ENCODE measurements at places on chromosomes 13 and 19.

- H3K27me3 ChIP-seq = peaks cover 9% of the 10 kb centered on the region
- no peaks in the 10 kb centered on the region for H3K36me3 ChIP-seq
- no peaks in the 10 kb centered on the region for H3K4me1 ChIP-seq
- no peak for DNase-seq
Measured at GRCh38 chr13:41402691-41403511, 54.4 kb upstream of the RGCC start.

GRCh38 chr13:28744091-28744536, 25.3 kb upstream of the SLC46A3 start:
- H3K27ac ChIP-seq = no peak overlapping the region
- no peak for DNase-seq
- no peaks in the 10 kb centered on the region for H3K4me1 ChIP-seq
- H3K27me3 ChIP-seq = peaks cover 2% of the 10 kb centered on the region

- no peak for DNase-seq
- H3K27ac ChIP-seq = no peak overlapping the region
- no peaks in the 10 kb centered on the region for H3K4me1 ChIP-seq
- no peak overlapping the region for H3K4me3 ChIP-seq
- no peaks in the 10 kb centered on the region for H3K27me3 ChIP-seq
Measured at GRCh38 chr13:111937777-111938311, 129.1 kb upstream of the SOX1 start.

DNA sequence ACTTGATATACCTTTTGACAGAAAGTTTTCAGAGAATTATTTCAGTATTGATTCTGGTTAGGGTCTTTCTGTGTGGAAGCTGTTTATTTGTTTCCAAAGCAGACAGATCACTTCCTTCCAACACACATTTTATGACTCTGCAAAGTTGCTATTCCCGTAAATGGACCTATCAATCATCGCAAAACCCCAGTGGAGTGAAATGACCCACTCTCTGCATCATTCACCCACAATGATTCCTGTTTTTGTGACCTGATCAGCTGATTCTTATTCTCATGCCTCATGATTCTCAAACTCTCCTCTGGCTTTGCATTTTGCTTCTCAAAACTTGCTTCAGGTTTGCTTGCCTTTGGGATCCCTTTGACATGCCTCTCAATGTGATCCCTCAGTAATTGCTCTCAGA, 453.7 kb downstream of the PCDH17 start:
- no peak overlapping the region for H3K4me3 ChIP-seq
- no peaks in the 10 kb centered on the region for H3K4me1 ChIP-seq
- no peak overlapping the region for H3K27ac ChIP-seq
- H3K27me3 ChIP-seq = no peaks in the 10 kb centered on the region

DNA sequence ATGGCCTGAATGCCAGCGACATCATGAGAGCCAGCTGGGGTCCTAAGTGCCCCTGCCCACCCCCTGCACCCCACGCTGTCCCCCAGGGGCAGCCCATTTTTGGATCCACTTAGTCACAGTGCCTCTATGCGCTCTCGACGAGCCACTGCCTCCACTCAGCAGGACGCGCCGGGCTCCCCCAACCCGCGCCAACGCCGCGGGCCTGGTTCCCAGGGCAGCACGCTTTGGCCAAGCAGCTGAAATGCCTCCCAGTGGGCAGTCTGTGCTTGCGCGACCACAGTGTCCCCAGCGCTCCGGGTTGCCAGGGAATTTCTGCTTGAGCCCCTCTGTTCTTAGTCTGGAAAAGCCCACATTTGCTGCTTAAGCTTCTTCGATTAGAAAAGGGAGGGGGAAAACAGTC, 39.4 kb downstream of the TMED1 start:
- DNase-seq = no peak
- peaks cover 49% of the 10 kb centered on the region for H3K36me3 ChIP-seq
- no peak overlapping the region for H3K4me3 ChIP-seq

GRCh38 chr19:42121656-42122069, 10.6 kb downstream of the POU2F2 start:
- H3K4me1 ChIP-seq = peaks cover 35% of the 10 kb centered on the region
- peak overlapping the region; percentile 83 for H3K4me3 ChIP-seq
- H3K27ac ChIP-seq = peak overlapping the region; percentile 95
- no peaks in the 10 kb centered on the region for H3K27me3 ChIP-seq

GRCh38 chr19:35249146-35249847, 495 bp downstream of the LSR start:
- H3K4me3 ChIP-seq = peak overlapping the region; percentile 64
- no peaks in the 10 kb centered on the region for H3K36me3 ChIP-seq
- H3K27ac ChIP-seq = no peak overlapping the region
- no peak for DNase-seq
- peaks cover 9% of the 10 kb centered on the region for H3K4me1 ChIP-seq

- no peaks in the 10 kb centered on the region for H3K27me3 ChIP-seq
- no peak overlapping the region for H3K27ac ChIP-seq
- no peak for DNase-seq
- no peaks in the 10 kb centered on the region for H3K36me3 ChIP-seq
- no peak overlapping the region for H3K4me3 ChIP-seq
Measured at GRCh38 chr13:47350334-47351124, 453.7 kb upstream of the HTR2A start.

GRCh38 chr19:55206664-55207500, 2.4 kb downstream of the PTPRH start:
- peak overlapping the region; percentile 25 for H3K4me3 ChIP-seq
- peak; percentile 48 for DNase-seq
- peak overlapping the region; percentile 22 for H3K27ac ChIP-seq
- H3K4me1 ChIP-seq = peaks cover 2% of the 10 kb centered on the region
- no peaks in the 10 kb centered on the region for H3K36me3 ChIP-seq

- peaks cover 6% of the 10 kb centered on the region for H3K4me1 ChIP-seq
- no peaks in the 10 kb centered on the region for H3K36me3 ChIP-seq
- H3K27me3 ChIP-seq = peaks cover 10% of the 10 kb centered on the region
- no peak for DNase-seq
Measured at GRCh38 chr13:21463424-21463823, 4.3 kb upstream of the ZDHHC20 start.

GRCh38 chr13:44605275-44605674, 29.1 kb upstream of the TSC22D1 start:
- peaks cover 4% of the 10 kb centered on the region for H3K27me3 ChIP-seq
- no peak overlapping the region for H3K27ac ChIP-seq
- DNase-seq = no peak
- no peaks in the 10 kb centered on the region for H3K4me1 ChIP-seq
- no peaks in the 10 kb centered on the region for H3K36me3 ChIP-seq
- no peak overlapping the region for H3K4me3 ChIP-seq

DNA sequence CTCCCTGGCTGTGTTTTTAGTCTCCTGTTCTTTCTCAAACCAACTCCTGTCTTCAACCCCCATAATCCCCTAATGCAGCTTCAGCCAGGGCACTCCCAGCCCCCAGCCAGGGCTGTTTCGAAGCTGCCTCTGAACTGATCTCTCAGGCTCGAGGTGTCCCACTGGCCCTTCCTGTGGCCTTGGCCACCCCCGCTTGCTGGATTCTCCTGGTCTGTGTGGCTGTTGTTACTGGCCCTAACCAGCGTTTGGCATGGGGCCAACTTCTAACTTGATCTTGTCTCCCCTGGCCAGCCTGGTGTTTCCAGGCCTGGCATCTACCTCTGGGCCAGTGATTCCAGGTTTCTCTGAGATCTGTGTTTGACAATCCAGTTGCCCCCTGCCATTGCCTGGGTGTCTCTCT, 11.0 kb downstream of the XAB2 start:
- no peak overlapping the region for H3K4me3 ChIP-seq
- DNase-seq = no peak
- H3K4me1 ChIP-seq = no peaks in the 10 kb centered on the region
- no peaks in the 10 kb centered on the region for H3K27me3 ChIP-seq

GRCh38 chr13:29487466-29488454, 107.7 kb downstream of the SLC7A1 start:
- no peak overlapping the region for H3K27ac ChIP-seq
- DNase-seq = no peak
- H3K27me3 ChIP-seq = no peaks in the 10 kb centered on the region
- H3K4me1 ChIP-seq = no peaks in the 10 kb centered on the region

DNA sequence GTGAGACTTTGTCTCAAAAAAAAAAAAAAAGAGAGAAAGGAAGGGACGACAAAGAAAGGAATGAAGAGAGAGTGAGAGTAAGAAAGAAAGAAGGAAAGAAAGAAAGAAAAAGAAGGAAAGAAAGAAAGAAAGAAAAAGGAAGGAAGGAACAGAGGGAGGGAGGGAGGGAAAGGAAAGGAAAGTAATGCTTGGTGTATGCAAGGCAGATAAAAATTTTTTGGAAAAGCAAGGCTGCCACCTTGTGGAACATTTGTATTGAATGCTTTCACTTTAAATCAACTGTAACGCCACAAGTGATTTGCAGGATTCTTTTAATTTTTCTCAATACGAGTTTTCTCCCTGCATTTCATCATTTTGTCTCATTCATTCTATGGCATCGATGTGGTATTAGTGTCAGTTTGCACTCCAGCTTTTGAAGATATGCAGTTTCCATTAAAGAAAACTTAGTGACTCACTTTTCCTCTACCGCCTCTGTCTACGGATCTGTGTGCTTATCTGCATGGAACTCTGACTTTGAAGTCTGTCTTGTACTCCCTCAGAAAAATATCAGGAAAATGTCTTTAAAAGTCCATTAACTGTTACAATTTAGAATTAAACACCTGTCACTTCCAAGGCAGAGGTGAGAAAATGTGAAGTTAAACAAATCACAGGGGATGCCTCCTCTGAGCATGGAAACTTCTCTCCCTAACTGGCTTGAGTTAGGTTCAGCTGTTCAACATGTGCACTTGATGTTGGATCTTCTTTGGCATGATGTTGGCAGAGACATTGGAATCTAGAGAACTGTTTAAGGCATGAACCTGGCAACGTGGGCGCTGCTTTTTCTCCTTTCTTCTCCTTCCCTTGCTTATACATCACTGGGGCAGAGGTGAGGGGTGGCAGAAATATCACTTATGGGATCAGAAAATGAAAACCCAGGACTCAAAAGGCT, 20.0 kb upstream of the ZDHHC20 start:
- DNase-seq = no peak
- peaks cover 5% of the 10 kb centered on the region for H3K27me3 ChIP-seq
- H3K27ac ChIP-seq = peak overlapping the region; percentile 22
- peaks cover 8% of the 10 kb centered on the region for H3K4me1 ChIP-seq
- no peaks in the 10 kb centered on the region for H3K36me3 ChIP-seq

DNA sequence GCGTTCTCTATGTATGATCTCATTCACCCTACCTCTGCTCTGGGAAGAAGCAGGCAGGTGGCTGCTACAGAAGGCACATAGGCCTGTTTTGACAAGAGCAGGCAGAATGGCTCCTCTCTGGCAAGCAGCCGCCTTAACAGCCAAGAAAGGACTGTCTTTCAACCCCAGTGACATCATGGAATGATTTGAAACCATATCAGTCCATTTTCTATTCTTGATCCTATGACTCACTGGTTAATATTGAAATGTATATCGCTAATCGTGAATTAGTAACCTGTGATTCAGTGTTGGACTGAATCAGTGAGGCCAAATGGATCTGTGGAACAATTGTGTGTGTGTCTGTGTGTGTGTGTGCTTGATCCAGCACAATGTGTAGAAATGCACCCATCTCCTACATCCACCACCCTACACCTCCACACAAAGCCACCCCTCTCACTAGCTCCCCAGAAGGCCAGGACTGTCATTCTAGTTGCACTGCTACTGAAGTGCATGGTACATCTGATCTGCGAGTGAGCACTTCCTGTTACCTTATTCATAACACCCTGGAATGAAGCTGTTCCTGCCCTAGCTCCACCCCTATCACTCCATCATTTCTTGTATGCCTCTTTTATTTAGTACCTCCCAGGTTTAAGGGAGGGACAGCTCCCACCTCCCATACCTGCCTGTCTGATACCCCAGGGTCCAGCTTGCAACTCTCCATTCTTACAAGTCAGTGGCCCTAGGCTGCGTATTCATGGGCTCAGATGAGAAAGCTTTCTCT, 460.0 kb downstream of the FOXO1 start:
- peaks cover 25% of the 10 kb centered on the region for H3K4me1 ChIP-seq
- peak overlapping the region; percentile 97 for H3K27ac ChIP-seq
- no peaks in the 10 kb centered on the region for H3K27me3 ChIP-seq

DNA sequence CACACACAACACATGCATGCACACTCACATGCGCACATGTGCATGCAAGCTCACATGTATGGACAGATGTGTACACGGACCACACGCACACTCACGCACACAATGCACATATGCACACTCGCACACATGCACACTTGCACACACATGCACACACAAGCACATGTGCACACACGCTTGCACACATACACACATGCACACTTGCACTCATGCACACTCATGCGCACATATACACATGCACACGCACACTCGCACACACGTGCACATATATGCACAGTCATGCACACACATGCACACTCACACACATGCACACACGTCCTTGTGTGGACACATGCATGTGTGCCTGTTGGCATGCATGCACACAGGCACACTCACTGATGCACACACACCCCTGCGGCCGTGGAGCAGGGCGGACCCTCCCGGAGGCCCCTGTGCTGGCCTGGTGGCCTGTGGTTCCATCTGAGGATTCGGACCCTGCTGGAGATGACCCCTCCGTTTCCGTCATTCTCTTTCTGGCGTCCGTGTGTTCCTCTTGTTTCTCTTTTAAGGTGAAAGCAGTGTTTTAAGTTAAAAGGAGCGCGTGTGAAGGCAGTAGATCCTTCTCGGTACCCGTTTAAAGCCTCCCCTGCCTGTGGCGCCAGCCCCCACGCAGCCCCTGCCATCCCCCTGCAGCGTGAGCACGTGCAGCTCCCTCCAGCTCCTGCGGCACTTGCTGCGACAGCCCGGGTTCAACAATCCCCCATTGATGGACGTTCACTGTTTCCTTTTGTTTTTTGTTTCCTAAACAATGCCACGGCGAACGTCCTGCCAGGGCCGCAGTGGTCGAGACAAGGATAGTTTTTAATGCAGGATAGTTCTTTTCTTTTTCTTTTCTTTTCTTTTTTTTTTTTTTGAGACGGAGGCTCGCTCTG, 5.6 kb downstream of the NDUFS7 start:
- H3K27ac ChIP-seq = no peak overlapping the region
- no peak overlapping the region for H3K4me3 ChIP-seq
- H3K27me3 ChIP-seq = no peaks in the 10 kb centered on the region
- peaks cover 6% of the 10 kb centered on the region for H3K4me1 ChIP-seq

DNA sequence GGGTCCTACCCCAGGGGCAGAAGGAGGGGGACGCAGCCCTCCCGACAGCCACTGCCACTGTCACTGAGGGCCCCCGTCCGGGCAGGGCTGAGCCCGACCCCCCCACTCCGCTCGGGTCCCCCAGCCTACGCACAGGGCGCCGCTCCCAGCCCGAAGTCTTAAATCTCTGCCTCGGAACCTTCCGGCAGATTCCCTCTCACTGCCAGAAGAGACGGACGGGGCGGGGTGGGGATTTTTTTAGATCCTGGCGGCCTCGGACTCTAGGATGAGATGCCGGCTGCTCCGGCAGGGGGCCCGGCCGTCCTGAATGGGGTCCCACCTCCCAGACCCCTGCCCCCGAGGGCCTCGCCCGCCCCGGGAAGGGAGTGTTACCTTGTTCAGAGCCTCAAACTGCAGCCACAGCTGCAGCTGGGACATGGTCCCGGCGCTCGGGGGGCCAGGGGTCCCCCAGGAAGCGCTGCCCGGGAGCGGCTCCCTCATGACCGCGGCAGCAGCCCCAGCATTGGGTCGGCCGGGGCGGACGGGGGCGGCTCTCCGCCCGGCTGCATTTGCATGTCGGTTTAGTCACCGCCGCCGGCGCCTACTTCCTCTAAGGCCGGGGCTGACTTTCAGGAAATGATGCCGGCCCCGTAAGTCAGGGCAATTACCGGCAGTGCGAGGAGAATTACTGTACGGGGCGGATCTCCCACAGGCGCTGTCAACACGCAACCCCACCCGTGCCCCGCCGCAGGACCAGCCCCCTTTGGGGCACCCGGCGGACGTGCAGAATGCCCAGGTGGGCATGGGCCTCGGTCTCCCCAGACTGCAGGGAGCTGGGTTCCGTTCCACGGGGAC, 28.1 kb downstream of the GPX4 start:
- H3K36me3 ChIP-seq = peaks cover 9% of the 10 kb centered on the region
- peak; percentile 90 for DNase-seq
- peak overlapping the region; percentile 86 for H3K27ac ChIP-seq
- H3K4me1 ChIP-seq = peaks cover 10% of the 10 kb centered on the region
- H3K27me3 ChIP-seq = no peaks in the 10 kb centered on the region
- H3K4me3 ChIP-seq = peak overlapping the region; percentile 90
